ENCODE measurements at places on chromosomes 16 and 17. TPM values are rescaled to one million over a fixed set of nuclear protein-coding genes. Genes with fewer than 3 reads are reported as not detected.

RDM1 gene
- 0.60 TPM for polyA plus RNA-seq

CA4 gene
- 12.4 TPM for polyA plus RNA-seq

DNA sequence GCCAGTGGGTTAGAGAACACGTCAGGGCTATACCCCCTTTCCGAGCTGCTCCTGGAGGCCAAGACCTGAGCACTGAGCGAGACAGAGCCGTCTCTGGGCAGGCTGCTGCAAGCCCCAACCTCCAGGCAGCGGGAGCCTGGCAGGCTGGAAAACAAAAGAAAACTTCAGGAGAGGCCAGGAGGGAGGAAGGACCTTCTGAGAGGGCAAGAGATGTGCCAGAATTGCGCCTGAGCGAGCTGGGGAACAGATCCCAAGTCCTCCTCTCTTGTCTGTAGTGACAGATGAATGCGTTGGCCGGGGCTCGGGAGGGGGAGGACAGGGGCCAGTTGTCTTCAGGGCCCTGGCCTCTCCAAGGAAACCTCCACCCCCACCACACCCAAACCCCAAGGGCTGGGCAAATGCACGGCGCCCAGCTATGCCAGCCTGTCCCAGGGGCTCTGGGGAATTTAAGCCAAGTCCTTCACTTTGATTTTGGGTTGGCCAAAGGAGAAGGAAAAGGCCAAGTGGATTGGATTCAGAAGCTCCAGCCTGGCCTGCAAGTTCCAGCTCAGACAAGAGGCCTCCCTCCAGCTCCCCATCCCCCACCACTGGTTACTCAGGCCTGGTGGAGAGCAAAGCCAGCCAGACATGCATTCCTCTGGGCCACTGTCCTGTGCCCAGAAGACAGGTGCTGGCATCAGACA is 18.1 kb downstream of the SDK2 start:
- peak; percentile 88 for DNase-seq

- no peak for DNase-seq
These were observed 1.9 kb downstream of the ZNF843 start for GRCh38 chr16:31440516-31441184.

DNA sequence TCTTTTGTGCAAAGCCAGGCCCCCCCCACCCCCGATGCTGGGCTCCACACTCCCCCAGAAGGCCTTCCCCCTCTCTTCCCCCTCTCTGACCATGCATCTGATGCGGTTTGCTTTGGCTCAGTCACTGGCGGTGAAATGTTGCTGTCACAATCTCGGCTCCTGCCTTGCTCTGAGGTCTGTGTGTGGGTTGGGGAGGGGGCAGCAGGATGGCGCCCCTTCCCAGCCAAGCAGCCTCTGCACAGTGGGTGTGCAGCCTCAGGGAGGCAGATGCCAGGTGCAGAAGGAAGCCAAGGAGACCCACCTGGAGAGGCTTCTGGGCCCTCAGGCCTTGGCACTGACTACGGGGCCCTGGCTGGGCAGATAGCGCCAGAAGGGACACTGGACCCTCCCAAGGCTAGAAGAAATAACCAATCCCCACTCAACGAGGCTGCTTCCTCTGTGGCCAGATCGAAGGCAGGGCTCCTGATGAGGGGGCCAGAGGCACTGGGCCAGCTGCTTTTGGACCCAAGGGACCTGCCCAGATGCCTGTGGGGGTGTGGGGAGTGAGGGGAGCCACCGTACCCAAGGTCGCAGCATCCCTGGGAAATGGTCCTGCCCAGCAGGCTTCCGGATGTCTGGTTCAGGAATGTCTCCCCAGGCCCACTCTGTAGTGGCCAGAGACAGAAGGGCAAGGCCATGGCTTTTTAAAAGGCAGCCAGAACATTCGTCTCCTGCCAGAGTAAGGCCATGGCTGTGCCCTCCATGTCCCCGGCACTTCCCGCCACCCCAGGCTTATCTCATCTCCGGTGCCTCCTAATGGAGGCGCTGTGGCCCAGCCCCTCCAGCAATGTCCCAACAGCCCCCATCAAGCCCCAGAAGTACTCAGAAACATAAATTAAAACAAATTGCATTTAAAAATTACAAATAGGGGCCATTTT is 43.4 kb upstream of the SLC38A10 start:
- DNase-seq: peak; percentile 63

DNA sequence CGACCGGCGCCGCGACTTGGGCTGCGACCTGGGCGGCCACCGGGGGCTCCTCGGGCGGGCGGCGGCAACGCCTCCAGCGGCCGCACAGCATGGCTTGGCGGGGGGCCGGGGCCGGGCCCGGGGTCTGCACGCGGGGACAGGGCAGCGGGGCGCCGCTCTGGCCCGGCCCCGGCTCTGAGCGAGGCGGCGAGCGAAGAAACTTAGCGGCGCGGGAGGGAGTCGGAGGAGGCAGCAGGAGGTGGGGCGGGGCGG is at the start of gene PLCD3:
TSS of gene PLCD3 (minus strand) at position 196 of the 252 bp plus-strand sequence. CDS start at position 91, 105 bp downstream.
- DNase-seq: no peak

GRCh38 chr16:66468321-66468965 is 41.3 kb downstream of the BEAN1 start:
- DNase-seq: no peak

DNA sequence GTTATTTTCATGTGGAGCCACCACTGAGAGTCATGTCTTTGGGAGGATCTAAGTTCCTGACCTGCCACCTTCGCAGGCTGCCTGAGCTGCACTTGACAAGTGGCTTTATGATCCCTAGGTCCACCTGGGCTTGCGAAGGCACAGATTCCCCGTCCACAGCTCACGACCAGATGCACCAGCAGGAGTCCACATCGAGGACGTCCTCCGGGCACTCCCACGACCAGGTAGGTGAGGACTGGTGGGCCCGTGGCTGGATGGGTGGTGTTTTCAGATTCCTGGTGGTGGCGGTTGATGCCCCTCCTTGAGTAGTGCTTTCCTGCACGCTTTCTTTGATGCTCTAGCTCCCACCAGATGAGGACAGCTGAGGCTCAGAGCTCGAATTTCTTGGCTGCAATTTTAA is 14.8 kb downstream of the FAM234A start:
- DNase-seq: no peak

SRCIN1 gene
- polyA plus RNA-seq: 0.75 TPM

- DNase-seq: peak; percentile 33
These were observed 11.7 kb downstream of the PECAM1 start for GRCh38 chr17:64378890-64379354.

CCDC154 gene
- 2.0 TPM for polyA plus RNA-seq

CDK3 gene
- 4.4 TPM for polyA plus RNA-seq

DNA sequence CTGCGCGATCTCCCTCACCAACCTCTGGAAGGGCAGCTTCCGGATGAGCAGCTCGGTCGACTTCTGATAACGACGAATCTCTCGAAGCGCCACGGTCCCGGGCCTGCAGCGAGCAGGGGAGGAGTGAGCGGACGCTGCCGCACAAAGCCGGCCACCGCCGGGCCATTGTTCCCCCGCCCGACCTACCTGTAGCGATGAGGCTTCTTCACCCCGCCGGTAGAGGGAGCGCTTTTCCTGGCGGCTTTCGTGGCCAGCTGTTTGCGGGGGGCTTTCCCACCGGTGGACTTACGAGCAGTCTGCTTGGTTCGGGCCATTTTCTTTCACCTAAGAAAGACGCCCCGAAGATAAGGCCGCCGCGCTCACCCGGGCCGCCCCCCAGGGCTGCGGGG is 5.8 kb upstream of the UNK start:
- no peak for DNase-seq

GRCh38 chr17:45384047-45384788 is 48.5 kb downstream of the ARHGAP27 start:
- peak; percentile 41 for DNase-seq

DNA sequence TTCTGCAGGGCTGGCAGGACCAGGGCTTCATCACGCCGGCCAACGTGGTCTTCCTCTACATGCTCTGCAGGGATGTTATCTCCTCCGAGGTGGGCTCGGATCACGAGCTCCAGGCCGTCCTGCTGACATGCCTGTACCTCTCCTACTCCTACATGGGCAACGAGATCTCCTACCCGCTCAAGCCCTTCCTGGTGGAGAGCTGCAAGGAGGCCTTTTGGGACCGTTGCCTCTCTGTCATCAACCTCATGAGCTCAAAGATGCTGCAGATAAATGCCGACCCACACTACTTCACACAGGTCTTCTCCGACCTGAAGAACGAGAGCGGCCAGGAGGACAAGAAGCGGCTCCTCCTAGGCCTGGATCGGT is 1.4 kb downstream of the CDK5R1 start:
- no peak for DNase-seq

- peak; percentile 77 for DNase-seq
These were observed 555.8 kb downstream of the RBFOX1 start for GRCh38 chr16:7888411-7888810.

DNA sequence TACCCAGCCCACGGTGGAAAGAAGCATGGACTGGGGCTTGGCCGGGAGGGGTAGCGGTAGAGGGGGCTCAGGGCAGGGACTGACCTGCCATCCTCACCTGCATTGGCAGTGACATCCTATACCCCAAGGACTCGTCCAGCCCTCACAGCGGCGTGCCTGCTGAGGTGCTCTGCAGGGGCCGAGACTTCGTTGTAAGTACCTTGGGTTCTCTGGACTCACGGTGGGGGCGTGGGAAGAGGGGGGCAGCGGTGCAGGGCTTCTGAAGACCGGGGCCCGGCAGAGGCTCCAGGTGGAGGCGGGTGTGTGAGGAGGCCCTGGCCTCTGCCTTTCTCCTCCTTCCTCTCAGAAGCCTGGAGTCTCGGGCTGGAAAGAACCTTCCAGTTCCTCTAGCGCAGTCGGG is 25.5 kb downstream of the POLR3E start:
- DNase-seq: no peak

DNA sequence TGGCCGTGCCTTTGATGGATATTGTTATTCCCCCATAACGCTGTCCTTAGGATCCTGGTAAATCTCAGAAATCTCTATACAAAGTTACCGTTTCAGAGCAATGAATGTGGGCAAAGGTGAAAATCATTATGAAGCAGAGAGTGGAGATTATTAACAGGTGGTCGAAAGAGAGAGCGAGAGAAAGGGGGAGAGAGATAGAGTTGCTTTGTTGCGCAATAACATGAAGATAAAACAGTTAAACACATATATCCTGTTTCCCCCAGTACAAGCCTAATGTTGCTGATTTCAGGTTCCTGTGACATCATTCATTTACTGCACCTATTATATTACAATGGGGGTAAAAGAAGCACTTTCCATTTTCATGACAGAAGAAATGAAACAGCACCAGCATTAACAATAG is 535.4 kb upstream of the RBFOX1 start:
- no peak for DNase-seq

GRCh38 chr17:64250233-64250835 is 12.7 kb downstream of the TEX2 start:
- DNase-seq: no peak

- DNase-seq: no peak
These were observed 5.4 kb downstream of the NAT9 start for GRCh38 chr17:74770498-74771318.

DNA sequence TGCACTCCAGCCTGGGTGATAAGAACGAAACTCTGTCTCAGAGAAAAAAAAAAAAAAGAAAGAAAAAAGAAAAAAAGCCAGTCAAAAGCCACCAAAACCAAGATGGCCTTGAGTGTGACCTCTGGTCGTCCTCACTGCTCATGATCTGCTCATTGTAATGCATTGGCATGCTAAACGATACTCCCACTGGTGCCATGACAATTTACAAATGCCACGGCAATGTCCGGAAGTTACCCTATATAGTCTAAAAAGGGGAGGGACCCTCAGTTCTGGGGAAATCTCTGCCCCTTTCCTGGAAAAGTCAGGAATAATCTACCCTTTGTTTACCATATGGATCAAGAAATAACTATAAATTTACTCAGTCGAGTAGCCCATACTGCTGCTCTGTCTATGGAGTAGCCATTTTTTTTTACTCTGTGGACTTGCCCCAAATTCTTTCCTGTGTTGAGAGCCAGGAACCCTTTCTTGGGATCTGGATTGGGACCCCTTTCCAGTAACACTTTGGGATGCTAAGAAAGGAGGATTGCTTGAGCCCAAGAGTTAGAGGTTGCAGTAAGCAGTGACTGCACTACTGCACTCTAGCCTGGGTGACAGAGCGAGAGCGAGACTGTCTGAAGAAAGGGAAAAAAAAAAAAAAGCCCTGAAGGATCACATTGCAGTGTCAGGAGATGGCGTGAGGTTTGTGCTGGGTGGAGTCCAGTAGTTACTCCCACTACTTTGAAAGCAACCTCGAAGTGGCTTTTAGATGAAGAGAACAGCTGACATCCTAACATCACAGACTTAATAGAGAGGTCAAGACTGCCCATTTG is 3.7 kb upstream of the TMEM231 start:
- DNase-seq: peak; percentile 79

DNA sequence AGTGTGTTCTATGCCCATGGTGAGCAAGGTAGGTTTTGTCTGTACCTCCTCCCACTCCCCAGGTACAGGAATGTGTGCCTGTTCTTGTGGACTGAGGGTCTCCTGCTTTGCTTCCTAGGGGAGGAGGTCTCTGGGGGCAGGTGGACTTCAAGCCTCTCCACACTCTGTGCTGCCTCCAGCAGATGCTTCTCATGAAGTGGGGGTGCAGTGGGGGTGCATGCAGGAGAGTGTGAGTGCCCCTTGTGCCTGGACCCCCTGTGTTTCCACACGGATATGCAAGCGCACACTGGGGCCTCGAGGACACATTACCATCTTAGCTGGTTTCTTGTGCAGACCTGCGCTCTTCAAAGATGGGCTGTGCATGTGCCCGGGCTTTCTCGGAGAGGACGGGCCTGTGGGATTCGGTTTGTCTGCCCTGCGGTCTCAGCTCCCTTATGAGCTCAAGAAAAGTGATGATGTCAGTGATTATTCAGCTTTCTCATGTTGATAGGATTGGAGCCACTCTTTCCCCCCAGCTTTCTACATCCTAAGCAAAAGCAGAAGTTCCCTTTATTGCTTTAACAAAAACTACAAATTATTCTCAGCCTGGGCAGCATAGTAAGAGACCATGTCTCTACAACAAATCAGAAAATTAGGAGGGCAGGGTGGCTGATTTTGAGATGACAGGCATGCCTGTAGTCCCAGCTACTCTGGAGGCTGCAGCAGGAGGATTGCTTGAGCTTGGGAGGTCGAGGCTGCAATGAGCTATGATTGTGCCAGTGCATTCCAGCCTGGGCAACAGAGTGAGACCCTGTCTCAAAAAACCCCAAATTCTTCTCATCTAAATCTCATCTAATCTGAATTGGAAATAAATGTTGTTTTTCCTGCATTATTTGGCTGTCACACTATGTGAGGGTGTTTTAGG is 86.8 kb downstream of the RPTOR start:
- DNase-seq: no peak

KATNIP gene
- polyA plus RNA-seq: 7.7 TPM
